ENCODE measurements at places on chromosomes 2 and 18.
A peak's percentile ranks its signal among the peaks of the same experiment; 100 is the strongest.

GRCh38 chr18:58493516-58494253 is 135.2 kb downstream of the ALPK2 start:
- peak; percentile 76 for DNase-seq

- DNase-seq, result no peak
These were observed 49.8 kb upstream of the ZBTB7C start for GRCh38 chr18:48459016-48459415.

DNA sequence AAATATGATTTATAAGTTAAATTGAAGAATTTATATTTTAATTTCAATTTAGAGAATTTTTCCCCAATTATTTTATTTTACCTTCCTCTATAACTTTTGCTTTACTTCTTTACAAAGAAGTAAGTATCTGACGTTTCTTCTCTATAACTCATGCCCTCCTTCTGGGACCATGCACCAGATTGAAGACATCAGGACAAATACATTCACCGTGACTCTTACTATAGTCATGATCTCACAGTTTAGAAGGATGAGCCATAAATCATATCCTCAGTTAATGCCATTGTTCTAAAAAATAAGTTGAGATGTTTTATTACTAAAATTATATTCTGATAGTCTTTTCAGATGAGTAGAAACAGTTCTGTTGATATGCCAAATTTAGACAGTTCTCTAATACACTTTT is 279.3 kb downstream of the TMX3 start:
- no peak for DNase-seq

DNA sequence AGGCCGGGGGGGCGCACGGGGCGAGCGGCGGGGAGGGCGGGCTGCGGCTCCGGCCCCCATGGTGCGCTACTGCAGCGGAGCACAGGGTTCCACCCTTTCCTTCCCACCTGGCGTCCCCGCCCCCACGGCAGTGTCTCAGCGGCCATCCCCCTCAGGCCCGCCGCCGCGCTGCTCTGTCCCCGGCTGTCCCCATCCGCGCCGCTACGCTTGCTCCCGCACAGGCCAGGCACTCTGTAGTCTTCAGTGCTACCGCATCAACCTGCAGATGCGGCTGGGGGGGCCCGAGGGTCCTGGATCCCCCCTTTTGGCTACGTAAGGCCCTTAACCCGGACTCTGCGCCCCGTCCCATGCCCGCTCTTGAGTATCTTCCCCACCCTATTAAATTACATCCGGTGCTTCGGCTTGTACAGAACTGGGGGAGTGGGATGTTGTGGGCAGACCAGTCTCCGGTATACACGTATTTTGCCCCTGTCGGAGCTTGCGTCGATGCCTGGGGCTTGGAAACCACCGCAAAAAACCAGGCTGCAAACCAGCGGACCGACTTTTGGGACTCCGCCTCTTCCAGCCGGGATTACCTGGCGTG is 598 bp upstream of the WBP1 start:
- peak; percentile 87 for DNase-seq

DNA sequence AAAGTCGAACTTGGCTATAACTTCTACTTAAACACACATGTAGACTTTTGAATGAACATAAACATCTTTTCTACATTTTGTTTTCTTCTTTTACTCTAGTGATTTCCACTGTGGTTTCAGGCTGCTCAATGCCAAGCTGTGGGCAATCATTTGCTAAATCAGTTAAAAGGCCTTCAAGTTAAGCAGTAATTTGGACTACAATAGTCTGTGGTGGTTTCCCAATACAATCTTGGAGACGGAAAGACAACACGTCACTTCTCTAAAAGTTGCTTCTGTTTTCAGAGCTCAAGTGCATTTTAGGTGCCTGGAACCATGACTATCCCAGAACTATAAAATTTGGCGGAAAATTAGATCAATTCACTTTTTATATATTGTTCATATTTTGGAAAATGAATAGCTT is 69.4 kb downstream of the TXNL1 start:
- DNase-seq, result no peak

DNA sequence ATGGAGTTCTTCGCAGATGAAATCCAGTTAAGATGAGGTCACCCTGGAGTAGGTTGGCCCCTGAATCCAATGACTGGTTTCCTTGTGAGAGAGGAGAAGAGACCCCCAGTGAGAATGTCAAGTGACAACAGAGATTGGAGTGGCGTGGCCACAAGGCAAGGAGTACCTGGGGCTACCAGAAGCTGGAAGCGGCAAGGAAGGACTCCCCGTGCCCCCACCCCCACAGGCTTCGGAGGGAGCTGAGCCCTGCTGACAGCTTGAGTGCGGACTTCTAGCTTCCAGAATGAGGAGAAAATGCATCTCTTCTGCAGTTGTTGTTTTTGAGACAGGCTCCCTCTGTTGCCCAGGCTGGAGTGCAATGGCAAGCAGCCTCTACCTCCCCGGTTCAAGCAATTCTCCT is 78.0 kb upstream of the HPCAL1 start:
- DNase-seq, result no peak

DNA sequence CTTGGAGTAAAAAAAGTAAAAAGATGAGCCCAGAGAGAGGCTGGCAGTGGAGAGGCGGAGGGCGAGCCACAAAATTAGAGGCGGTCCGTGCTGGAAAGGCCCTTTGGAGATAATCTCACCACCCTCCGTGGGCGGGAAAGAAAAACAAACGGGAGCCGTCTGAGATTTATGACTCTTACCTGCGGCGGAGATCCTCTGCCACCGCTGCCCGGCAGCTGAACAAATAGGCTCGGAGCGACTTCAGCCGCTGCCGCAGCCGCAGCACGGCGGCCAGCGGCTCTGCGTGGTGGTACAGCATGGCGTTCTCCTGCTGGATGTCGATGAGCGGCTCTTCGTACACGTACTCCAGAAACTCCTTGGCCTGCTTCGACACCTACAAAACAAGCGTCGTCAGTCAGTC is 94.6 kb downstream of the PLEKHM3 start:
- DNase-seq, result no peak

GRCh38 chr2:144376460-144376859 is 143.5 kb downstream of the ZEB2 start:
- no peak for DNase-seq

GRCh38 chr2:61926531-61927477 is 21.3 kb downstream of the COMMD1 start:
- no peak for DNase-seq

GRCh38 chr2:44807201-44808025 is 134.1 kb upstream of the SIX3 start:
- no peak for DNase-seq

DNA sequence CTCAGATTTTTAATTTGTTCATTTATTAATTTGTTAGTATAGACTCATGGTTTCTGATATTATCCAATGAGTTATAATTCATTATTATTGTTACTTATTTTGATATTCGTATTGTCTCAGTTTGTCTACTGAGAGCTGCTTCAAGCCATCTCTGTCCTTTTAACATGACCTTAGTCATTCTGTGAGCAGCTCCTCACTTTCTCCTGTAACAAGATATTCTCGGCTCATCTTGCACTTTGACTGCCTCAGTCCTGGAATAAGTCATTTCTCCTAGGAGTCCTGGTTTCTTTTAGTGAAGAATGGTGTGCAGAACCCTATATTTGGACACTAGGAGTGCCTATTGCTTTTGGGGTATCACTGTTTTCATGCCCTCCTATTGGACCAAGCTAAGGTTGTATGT is 13.2 kb downstream of the ASB1 start:
- DNase-seq, result no peak

GRCh38 chr18:44599412-44599811 is 81.3 kb upstream of the SETBP1 start:
- DNase-seq, result no peak

GRCh38 chr2:130372055-130372832 is 16.4 kb downstream of the PTPN18 start:
- DNase-seq, result peak; percentile 54

- no peak for DNase-seq
These were observed 30.4 kb downstream of the ODC1 start for GRCh38 chr2:10417551-10418335.

DNA sequence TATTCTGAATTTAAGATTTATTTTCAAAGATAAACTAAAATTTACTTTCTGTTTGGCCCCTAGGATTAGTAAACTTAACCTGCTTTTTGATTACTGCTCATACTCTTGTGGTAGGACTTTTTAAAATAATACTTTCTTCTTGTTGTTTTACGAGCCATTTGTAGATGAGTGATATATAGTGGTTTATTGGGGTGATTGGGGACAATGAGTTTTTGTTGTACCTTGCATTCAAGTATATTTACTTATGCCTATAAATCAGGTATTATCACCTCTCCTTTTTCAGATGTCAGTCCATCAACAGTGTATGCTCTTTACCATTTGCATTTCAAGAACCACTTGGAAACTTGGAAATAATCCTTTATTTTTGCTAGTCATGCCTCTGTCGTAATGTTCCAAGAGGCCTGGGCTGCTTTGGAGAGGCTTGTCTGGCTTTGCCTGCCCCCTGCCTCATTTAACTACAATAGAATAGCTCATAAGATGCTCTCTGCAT is 131.3 kb downstream of the COMMD1 start:
- DNase-seq, result no peak

DNA sequence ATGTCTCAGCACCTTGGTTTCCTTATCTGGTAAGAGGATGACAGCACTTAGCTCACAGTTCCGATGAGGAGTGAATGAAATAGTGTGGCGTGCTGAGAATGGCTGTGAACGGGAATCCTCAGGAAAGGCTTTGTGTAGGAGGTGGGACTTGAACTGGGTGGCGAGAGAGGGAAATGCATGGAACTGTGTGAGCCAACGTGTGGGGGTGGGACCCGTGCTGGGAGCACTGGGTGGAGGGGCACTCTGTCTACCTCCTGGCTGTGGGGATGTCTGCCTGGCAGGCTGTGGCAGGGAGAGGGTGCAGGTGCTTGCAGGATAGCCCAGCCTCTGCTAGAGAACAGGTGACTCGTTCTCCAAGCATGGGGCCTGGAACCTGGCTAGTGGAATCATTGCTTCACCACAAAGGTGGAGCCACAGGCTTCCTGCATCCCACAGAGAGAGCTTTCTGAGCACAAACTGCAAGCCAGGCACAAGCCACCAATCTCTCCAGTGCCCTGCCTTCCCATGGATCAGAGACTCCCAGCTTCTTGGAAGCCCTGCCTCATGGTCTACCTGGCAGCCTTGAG is 145.2 kb downstream of the CELF4 start:
- no peak for DNase-seq

DNA sequence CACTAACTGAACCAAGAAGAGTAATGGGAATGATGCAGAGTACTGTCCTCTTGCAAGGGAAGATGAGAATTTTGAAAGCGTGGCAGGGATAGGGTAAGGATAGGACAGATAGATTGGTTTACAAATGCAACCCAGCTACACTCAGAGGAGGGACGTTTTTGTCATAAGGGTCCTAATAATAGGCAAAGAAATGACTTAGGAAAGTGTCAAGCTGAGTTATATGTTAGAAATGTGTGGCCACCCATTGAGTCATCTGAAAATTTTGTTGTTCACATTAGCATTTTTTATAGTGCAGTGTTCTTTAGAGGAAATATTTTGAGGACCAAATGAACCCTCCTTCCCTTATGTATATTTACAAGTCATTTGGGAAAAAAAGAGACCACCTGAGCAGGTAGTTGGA is 137.5 kb downstream of the PHLPP1 start:
- no peak for DNase-seq

GRCh38 chr18:23365602-23366001 is 87.5 kb upstream of the RIOK3 start:
- DNase-seq, result no peak

GRCh38 chr2:27115519-27115918 is 3.4 kb downstream of the CGREF1 start:
- DNase-seq, result no peak

- no peak for DNase-seq
These were observed 1.4 kb downstream of the RAB1A start for GRCh38 chr2:65128297-65129190.

DNA sequence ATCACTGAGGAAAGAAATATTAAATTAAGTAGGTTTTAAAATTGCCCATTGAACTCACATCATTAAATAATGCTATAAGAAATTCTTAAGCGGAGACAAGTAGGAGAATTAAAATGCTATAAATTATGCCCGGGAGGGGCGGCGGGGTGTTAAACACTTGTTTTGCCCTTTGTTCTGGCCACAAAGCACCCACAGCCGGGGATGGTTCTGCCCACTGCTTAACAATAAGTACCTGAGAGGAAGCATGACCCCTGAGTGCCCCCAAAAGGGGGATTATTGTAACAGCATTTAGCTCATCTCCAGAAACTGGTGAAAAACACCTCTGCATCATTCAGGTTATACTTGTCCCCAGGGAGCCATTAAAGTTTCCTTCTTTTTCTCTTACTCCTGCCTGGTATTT is 332.7 kb upstream of the POU3F3 start:
- DNase-seq, result no peak

DNA sequence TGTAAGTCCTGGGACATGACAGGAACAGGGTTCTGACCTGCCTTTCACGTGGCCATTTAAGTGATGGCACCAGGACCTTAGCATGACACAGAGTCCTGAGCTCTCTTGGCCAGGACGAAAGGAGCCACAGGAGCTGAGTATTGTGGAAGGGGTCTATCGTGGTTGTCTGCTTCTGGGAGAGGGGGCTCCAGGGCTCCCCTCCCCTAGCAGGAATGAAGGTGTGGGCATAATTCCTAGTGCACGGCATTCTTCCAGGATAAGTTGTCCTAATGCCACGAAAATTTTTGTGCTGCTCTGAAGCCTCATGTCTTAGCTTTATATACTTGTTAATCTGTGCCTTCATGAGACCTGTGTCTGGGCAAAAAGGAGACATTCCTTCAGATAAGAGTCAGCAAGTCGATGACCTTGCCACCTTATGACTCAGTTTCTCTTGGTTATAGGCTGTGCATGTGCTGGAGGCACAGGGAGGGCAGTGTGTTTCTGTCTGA is 17.1 kb downstream of the GATA6 start:
- DNase-seq, result no peak

Measured in NCI-H2171 treated with DMSO at 0.1 percent for 48 hours (cell line).